ENCODE measurements at places on chromosomes 16 and 17.

- ATAC-seq = no peak
Measured at GRCh38 chr16:87040169-87041117, 276.7 kb downstream of the C16orf95 start.

DNA sequence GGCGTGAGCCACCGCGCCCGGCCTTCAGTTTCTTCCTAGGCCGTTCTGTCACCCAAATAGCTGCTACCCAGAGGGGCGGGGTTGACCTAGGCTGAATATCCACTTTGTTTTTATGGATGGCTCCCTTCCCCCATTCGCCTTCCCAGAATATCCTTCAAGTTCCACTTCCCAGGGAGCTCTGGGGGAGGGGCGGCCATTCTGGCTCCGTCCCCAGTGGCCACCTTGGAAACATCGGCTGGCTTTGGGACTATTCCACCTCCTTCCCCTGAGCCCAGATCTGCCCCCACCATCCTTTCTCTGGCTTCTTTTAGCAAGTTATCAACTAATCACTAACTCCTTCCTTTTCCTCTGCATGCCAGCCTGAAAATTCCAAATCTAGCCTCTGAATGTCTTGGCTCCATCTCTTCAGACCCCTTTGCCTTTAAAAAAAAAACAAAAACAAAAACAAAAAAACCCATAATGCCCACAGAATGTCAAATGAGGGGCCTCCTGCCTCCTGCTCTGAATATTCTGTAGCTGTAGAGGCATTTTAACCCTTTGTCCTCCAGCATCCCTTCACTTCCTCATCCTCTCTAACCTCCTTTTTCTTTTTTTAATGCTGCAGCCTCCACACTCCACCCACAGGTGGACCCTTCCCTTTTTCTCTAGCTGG lies 6.4 kb downstream of the ATP1B2 start:
- no peak for ATAC-seq

- ATAC-seq = no peak
Measured at GRCh38 chr16:82389956-82390650, 220.1 kb upstream of the MPHOSPH6 start.

DNA sequence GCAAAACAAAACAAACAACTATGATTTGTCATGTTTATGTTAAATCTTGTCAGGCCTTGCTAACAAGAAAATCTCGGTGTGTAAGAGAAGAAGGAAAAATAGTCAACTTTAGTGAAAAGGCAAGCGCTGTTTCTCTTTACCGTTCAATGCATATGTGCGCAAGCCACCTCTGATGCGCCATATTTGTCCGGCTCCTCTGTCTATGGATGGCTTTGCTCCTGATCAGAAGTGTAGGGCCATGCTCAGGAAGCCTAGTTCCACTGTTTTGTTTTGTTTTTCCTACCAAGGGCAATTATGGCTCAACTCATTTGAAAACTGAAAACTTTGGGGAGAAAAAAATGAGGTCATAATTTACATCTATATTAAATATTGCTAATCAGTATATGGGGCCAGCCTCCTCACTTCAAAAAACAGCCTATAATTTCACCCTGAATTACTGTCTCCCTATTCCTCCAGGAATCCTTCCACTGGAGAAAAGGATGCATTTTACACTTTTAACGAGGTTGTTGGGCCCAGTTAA lies 4.5 kb downstream of the MAF start:
- ATAC-seq = peak; percentile 21

- ATAC-seq = no peak
Measured at GRCh38 chr17:41413982-41414381, 10.4 kb downstream of the KRT37 start.

DNA sequence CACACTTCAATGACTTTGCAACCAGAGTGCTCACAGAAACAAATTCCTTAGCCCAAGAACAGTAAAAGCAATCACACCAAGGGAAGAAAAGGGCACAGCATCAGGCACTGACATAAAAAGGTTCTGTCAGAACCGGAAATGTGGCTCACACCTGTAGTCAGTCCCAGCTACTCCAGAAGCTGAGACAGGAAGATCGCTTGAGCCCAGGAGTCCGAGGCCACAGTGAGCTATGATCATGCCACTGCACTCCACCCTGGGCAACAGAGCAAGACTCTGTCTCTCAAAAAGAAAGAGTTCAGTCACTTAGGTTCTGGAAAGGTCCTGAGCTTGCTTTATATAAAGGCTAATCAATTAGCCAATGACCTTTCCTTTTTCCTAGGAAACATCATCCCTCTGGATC lies 22.7 kb downstream of the YWHAE start:
- no peak for ATAC-seq

GRCh38 chr17:9900784-9901183 lies 4.3 kb downstream of the RCVRN start:
- no peak for ATAC-seq

GRCh38 chr17:42632949-42633444 lies 23.5 kb downstream of the TUBG1 start:
- no peak for ATAC-seq

DNA sequence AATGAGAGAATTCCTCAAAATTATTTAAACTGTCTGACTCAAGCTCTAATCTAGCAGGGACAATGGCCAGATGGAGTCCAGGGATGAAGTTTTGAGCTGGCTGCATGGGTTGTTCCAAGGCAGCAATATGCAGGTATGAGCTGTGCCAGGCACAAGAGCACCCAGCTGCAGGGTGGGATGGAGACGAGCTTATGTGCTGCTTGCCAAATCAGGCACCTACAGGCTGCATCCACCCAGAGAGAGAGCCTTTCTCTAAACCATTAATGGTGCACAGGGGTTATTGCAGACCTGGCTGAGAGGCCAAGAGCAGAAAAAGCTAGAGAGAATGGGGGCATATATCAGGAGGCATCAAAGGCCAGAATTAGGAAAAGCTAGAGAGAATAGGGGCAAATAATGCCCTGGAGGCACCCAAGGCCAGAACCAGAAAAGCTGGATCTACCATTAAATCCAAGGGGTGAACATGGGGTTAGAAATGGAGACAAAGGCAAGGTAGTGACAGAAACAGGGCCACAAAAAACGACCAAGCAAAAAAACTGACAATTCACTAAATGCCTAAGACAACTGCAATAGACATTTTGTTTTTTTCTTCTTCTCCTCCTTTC lies 11.0 kb downstream of the KRT33A start:
- ATAC-seq = no peak

GRCh38 chr17:49583889-49584288 lies 8.2 kb downstream of the NXPH3 start:
- ATAC-seq = no peak

- no peak for ATAC-seq
Measured at GRCh38 chr17:61452301-61453290, at the start of gene TBX4. Gene TBX4 (plus strand): TSS chr17:61452422. CDS start chr17:61456491, 4,069 bp downstream.
